ENCODE measurements at places on chromosomes 16 and 17.

- DNase-seq = no peak
Observed at GRCh38 chr17:49576088-49576916, 631 bp downstream of the NXPH3 start.

DNA sequence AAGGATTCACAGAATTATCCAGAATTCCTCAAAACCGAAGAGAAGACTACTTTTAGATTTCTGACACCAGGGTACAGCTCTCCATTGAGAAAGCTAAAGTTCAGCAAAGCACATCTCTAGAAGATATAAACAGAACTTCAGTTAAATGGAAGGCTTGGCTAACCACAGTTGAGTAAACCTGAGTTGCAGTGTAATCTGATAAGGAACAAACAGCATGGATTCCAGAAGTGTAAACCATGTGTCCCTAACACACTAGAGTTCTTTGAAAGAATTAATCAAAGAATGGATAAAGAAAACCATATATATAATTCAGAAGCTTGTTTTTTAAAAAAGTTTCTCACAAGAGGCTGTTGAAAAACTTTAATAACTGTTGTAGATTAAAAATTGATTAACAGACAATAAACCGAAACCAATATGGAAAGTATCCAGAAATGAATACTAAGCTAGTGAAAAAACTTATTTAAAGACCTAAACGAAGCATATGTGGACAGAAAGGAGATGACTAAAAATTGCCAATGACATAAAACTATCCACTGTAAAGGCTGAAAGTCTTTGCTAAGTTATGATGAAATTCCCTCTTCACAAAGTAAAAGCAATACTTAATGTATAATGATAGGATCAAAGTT lies 4.3 kb downstream of the RNF43 start:
- DNase-seq = no peak

GRCh38 chr17:57946798-57947358 lies 8.3 kb downstream of the CUEDC1 start:
- DNase-seq = no peak

- no peak for DNase-seq
Observed at GRCh38 chr17:11308531-11308930, 67.5 kb downstream of the SHISA6 start.

DNA sequence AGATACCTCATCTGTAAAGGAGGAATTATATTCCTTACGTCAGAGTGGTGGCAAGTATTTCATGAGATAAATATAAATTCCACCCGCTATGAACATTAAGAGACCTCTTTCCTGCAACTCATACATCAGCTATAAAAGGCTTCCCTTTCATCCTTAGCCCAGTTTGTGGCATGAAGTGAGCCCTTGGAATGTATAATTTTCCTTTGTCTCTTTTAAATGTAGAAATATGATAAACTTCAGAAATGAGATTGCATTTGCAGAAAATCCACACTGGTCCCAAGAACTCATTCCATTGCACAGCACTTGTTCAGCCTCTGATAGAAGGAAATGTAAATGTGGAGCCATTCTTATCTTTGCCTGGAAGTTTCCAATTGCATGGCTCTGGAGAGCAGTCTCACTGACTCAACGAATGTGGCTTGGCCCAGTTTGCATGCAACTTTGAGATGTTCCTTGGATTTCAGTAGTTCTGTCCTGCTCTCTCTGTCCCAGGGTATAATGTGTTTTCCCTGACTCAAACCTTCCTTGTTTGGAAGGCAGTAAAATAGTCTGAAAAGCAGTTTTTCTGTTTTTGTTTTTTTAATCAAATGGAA lies 746.4 kb downstream of the CDH11 start:
- no peak for DNase-seq

Measured in urinary bladder (tissue), 4 donors.